Memory B cell (primary cell): ENCODE measurements at places on chromosomes 7 and 10.

- DNase-seq, result no peak
Observed at GRCh38 chr7:104412911-104413310, 84.5 kb downstream of the LHFPL3 start.

- DNase-seq, result no peak
Observed at GRCh38 chr7:37665352-37666022, 18.1 kb upstream of the GPR141 start.

DNA sequence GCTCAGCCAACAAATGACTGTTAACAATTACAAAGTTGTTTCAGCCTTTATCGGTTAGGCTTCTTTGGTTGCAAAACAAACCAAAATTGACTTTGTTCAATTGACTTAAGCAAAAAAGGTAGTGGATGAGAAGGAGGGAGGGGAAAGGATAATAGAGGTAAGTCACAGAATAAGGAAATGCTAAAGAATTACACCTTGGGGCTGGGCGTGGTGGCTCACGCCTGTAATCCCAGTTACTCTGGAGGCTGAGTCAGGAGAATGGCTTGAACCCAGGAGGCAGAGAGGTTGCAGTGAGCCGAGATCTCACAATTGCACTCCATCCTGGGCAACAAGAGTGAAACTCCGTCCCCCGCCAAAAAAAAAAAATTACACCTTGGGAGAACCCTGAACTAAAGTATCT lies 41.4 kb downstream of the AHCYL2 start:
- DNase-seq, result no peak

- DNase-seq, result no peak
Observed at GRCh38 chr10:26737730-26738129, 40.2 kb downstream of the PDSS1 start.

DNA sequence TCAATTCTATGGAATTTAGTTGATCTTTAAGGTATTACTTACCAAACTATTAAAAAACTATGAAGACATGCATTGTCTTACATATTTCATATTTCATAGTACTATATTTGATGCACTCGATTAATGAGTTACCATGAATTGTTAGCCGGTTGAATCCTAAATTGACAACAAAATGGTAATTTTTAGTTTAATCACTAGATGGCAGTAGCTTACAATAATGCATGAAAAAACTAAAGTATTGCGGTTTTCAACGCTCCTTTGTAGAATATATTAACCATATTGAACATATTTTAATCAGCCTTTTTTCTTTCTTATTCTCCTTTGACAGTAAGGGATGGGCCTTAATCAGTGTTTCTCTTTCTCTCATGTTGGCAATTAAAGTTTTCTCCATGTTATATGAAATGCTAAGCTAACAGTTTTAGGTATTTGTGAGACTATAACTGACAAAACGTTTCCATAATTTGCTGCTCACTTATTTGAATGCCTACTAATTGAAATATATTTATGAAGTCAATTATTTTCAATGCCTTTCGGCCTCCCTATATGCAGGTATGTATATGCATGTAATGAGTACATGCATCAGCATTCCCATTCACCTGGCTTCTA lies 48.5 kb upstream of the ARL4A start:
- DNase-seq, result peak; percentile 46

GRCh38 chr10:43900571-43900970 lies 251.9 kb upstream of the ZNF32 start:
- no peak for DNase-seq

DNA sequence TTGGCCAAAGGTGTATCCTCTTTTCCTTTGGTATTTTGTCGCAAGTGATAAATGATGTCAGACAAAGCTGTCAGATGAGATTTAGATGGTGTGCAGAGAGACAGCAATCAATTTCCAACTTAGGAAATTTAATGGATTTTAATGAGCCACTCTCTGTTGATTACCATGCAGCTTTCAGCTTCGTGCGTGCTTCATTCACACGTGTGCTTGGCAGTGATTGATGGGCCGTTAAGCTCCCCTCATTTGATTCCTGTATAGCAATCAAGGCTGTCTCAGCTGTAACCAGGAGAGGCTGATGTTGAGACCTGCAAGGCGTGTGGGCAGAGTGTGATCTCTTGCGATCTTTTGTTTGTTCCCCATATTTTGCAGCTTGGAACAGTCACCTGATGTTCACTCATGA lies 439.6 kb downstream of the CALN1 start:
- DNase-seq, result no peak

DNA sequence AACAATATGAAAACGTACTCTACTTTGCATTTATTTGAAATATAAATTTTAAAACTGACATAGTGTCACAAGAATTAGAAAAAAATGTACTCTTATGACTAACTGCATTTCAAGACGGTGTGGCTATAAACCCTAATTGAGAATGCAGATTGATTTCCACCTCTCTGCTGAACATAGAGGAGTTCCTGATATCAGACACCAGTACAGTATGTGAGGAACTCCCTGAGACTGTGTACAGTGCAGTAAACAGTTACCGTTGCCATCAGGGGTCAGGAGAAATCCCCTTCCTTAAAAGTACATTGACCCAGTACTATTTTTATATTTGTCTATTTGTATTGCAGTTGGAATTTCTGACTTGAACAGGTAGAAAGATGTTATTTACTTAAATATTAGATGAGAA lies 61.8 kb upstream of the DKK1 start:
- no peak for DNase-seq

GRCh38 chr7:17709127-17709526 lies 231.2 kb downstream of the SNX13 start:
- no peak for DNase-seq

DNA sequence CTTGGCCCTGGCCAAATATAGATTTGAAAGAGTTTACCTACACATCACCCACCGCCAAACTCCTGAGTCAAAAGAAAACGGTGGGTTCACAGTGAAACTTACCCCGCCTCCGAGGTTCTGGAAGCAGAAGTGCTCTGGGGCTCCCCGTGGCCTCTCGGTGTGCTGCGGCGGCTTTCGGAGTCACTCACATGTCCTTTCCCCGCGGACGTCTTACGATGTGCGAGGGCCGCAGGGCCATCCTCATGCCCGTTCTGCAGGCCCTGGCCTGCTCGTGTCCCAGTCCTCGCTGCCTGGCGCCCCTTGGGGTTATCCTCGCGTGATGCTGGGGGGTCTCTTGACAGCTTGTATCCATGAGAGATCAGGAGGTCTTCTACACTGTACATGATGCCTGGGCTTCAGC lies 12.0 kb downstream of the JCAD start:
- DNase-seq, result no peak

- DNase-seq, result no peak
Observed at GRCh38 chr7:14407246-14408015, 418.0 kb upstream of the ETV1 start.

DNA sequence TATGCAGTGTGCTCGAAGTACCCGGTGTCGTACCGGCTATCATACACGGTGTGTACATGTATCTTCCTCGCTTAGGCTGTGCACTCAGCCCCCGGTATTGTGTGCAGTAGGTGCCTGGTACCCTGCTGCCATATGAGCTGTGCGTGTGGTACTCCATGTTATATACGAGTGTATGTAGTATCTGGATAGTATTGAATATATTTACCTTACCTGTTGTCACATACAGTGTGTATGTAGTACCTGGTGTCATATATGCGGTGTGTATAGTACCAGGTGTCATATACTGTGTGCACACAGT lies 1.2 kb downstream of the ZMYND11 start:
- DNase-seq, result no peak
